ENCODE measurements at places on chromosomes 2 and 18.
A peak's percentile ranks its signal among the peaks of the same experiment; 100 is the strongest.

DNA sequence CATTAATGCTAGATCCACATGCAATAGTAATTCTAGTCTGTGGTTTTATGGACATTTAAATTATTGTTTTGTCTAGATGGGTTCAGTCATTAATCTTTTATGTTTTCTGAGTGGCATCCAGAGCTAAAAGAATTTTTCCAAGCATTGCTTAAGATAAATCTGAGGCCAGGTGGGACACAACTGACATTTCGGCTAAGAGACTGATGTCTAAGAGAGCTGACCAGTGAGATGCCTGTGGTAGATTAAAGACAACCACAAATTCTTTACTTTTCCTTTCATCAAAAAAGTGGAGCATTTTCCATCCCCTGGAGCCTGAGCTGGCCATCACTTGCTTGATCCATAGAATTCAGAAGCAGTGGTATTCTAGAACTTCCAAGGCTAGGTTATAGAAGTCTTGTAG, 182.2 kb downstream of the NRP2 start:
- DNase-seq = no peak

DNA sequence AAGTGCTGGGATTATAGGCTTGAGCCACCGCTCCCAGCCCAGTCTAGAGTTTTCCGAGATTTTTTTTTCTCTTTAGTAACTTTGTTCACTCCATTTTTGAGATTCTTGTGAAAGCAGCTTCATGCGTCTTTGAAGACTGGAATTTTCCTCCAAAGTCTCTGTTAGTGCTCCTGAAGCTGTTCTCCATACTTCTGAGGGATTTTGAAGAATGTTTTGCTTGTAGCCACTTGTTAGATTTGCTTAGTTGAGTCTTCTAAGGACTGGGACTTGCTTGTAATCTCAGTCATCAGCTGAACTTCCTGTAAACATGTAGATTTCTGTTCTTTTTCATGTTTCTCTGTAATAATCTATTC, 234.3 kb downstream of the MYCN start:
- no peak for DNase-seq

DNA sequence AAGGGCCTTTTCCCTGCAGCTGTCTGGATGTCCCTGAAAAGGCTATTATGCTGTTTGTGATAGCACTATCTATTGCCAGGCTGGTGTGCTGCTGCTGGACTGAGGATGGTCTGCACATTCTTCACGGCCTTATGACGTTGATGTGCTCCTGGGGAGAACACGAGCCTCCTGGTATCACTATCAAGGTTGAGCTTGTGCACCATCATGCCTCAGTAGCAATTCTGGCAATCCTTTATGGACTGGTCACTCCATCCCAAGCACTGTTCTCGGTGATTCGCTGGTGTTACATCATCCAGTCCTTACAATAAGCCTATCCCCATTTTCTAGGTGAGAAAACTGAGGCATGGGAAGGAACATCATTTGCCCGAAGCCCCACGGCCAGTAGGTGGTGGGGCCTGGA, 18.2 kb upstream of the CCBE1 start:
- no peak for DNase-seq

DNA sequence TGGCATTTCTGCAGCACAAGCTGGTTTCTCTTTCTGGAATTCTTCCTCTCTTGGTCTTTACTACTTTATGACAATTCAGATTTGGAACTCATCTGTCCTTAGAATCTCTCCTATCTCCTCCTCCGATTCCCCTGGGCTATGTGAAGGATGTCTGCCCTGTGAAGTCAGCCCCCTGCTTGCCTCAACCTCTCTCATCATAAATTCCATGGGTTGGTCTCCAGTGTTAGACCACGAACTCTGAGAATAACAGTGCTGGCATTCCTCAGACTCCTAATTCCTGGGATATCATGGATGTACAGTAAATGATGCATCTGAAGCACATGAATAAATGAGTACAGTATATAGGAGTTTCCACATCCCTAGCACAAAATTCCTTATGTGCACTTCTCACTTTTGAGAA, 21.0 kb upstream of the CYRIA start:
- DNase-seq = no peak

DNA sequence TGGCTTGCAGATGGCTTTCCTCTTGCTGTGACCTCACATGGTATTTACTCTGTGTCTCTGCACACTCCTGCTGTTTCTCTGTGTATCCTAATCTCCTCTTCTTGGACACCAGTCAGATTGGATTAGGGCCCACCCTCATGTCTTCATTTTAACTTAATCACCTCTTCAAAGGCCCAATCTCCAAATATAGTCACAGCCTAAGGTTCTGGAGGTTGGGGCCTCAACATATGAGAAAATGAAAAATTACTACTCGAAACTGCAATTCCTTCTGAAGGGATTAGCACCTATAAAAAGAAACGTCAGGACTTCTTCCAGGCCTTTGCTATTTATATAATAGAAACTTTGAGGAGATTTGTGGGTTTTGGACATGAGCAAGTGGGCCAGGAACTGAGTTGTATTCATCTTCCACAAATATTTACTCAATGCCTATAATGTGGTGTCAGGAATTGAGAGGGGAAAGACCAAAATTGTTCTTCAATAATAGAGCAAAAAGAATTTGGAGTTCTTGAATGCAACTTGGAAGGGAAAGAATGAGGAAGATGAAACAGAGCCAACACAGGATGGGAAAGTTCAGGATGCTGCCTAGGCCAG, 270.0 kb upstream of the FN1 start:
- DNase-seq = no peak

- DNase-seq = no peak
Measured at GRCh38 chr2:239407112-239407511, 6.3 kb upstream of the HDAC4 start.

DNA sequence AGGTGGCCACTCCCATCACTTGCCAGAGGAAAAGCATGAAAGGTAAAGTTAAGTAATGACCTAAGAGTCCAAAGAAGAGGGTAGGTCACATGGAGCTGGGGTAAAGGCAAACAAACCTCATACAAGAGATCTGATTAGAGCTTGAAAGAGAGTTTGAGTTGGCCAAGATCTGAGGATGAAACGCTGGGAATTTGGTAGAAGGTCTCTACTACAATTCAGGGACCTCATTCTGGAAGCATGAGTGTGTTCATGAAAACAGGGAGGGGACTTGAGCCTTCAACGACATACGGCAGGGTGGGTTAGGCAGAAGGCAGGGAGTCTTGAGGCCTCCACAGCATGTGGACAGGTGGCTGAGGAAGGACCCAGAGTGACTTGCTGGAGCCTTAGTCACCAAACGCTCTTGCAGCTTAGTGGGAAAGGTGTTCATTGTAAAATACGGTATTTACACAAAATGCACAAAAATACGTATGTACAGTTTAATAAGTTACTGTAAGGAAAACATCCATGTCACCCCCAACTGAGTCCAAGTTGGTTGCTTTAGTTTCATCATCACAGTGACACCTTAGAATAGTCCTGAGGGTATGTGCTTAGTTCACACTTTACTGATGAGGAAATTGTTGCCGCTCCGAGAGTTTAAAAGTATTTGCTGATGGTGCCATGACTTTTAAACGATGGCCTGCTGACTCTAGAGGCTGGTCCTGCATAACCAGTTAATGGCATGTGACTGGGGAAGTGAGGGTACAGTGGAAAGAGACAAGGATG, 5.0 kb upstream of the FARP2 start:
- no peak for DNase-seq

DNA sequence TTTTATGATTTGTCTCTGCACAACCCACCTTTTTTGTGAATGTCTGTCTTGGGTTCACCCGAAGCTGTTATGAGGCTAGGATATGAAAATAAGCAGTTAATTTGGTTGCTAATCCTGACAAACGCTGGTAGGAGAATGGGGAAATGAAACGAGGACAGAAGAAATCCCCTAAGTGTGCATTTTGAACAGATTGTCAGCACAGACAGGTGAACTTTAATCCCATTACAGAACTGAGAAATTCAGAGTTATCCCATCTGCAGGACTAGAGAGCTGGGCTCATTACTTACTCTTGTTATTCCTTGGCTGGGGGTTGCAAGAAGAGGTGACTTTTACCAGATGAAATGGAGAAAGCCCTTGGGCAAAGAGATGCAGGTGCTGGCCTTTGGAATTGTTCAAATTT, 123.3 kb upstream of the NYAP2 start:
- no peak for DNase-seq

DNA sequence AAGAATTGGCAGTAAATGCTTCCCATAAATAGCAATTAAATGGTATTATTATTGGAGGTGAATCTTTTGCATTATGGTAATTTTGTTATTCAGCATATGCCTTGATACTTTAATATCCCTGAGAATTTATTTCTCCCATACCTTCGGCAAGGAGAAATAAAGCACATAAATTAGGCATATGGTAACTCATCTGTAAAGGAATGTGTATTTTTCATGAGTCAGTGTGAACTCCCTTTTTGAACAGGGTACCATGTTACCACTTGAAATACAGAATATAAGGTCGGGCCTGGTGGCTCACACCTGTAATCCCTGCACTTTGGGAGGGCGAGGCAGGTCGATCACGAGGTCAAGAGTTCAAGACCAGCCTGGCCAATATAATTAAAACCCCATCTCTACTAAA, 18.4 kb downstream of the METTL21A start:
- DNase-seq = no peak

DNA sequence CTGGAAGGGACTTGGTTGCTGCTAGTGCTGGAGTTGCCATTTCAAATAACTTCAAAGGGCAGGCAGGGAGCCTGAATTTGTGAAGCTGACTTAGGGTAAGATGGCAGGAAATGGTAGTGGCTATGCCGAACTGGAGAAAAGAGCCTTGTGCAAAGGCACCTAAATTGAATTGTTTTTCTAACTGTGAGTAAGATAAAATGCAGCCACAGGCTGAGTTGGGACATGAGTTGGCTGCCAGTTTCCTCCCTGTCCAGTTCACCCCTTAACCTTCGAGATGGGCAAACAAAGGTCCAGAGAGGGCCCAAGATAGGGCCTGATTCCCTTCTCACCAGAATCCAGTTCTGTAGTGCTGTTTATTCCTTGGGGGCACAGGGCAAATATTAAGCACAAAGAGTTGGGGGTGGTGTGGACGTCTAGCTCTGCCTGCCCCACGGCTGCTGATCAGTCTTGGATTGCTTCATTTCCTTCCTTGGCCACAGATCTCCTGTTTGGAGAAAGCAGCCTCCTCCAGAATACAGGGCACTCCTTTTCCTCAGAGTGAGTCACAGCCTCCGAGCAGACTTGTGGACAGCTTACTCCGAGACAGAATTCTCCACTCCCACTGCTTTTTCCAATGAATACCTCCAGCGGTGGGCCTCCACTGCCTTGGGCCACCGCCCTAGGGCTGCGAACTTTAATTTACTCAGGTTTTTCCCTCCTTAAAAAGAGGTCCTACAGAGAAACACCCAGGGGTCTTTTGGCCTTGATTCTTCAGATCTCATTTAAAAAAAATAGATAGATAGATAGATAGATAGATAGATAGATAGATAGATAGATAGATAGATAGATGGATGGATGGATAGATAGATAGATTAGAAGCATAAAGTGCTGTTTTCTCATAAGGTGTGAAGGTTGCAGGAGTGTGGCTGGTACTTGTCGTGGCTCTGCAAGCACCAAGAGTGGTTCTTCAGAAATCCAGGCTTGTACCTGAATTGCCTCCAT, 18.4 kb upstream of the SLC20A1 start:
- no peak for DNase-seq

DNA sequence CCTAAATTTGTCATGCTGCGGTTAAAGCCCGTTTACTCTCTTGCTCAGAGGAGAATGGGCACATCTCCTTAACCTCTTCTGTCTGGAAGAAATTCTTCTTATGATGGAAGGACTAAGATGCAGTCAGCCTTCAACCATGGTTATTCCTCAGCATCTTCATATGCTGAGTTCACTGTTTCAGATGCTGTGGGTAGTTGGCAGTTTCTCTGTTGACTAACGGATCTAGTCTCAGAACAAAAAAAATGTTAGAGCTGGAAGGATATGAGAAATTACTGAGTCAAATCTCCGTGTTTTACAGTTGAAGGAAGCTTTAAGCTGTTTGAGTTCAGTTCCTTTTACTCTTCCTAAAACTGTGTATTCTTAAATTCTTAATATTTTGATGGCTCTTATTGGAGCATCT, 43.6 kb upstream of the PGAP1 start:
- DNase-seq = no peak

- peak; percentile 88 for DNase-seq
Measured at GRCh38 chr2:121519732-121520640, 10.7 kb upstream of the RNU4ATAC start.

- no peak for DNase-seq
Measured at GRCh38 chr2:7825591-7826312, 856.1 kb upstream of the ID2 start.

- no peak for DNase-seq
Measured at GRCh38 chr2:1656326-1656960, 87.9 kb downstream of the PXDN start.

GRCh38 chr2:69638630-69639029, 4.9 kb downstream of the AAK1 start:
- no peak for DNase-seq

DNA sequence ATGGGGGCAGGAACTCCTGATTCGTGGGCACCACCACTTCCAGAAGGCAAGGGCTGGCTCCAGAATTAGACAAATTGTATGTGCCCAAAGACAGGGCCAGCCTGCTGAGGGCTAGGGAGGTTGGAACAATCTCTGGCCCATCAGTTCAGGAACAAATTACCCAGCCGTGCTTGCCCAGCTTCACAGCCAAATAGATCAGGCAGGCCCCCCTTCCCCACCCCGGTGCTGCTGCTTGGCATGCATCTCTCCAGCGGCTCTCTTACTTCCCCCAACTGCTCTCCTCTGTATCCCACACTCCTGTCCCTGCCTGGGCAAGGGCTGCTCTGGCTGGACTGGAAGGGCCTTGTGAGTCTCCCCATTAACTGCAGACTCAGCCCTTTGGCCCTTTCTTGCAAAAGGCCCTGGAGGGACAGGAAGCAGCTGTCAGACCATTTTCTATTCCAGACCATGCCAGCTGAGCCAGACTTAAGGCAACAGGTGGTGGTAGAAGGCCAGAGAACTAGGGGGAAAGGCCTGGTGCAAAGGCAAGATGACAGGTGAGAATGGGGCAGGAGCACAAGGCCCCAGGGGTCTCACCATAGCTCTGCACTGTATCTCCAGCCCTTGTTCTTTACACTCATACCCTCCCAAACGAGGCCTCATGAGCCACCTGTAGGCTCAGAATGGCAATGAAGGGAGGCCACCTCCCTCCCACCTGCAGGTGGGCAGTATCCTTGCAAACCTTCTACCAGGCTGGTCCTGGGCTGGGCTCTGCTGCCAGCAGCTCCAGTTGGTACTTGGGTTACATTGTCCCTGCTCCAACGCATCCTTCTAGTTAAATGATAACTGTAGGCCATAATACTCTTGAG, 30.7 kb upstream of the ACAA2 start:
- no peak for DNase-seq

DNA sequence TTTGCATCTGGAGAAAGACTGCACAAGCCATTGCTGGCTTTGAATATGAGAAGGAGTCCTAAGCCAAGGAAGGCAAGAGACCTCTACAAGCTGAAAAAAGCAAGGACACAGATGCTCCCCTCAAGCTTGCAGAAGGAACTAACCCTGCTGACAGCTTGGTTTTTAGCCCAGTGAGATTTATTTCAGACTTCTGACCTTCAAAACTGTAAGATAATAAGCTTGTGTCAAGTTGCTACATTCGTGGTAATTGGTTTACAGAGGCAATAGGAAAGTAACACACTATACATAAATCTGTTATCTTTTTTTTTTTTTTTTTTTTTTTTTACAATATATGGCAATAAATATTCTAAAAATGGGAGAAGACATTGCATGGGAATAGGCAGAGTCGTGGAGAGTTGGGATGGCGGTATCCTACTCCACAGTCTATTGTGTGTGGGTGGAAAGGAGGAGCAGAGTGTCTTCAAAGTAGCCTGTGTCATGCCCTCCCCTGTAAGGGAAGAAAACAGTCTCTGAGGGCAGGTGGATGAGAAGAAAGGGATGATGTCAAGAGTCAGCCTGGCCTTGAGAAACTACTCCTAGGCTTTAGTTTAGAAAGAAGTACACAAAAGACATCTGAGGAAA, 196.9 kb downstream of the THSD7B start:
- no peak for DNase-seq

- DNase-seq = no peak
Measured at GRCh38 chr2:44126106-44126797, 42.4 kb upstream of the PPM1B start.
